ENCODE measurements at places on chromosomes 7 and 10. TPM values are rescaled to one million over a fixed set of nuclear protein-coding genes. Genes with fewer than 3 reads are reported as not detected.

The WNT8B gene
- total RNA-seq, result 0.11 TPM

The CPA2 gene
- total RNA-seq, result not detected

The MKI67 gene
- 17.8 TPM for total RNA-seq

The PPP3CB gene
- 93.4 TPM for total RNA-seq

The OPN4 gene
- total RNA-seq, result not detected

The HPSE2 gene
- total RNA-seq, result 48.1 TPM

The MYOZ1 gene
- total RNA-seq, result 11.5 TPM

The FOXK1 gene
- total RNA-seq, result 22.2 TPM

The GTPBP10 gene
- total RNA-seq, result 32.9 TPM

The IL15RA gene
- 3.5 TPM for total RNA-seq

Data from urinary bladder (tissue), 4 donors.